Mesothelial cell of epicardium (in vitro differentiated cells): ENCODE measurements at places on chromosomes 4 and X.

GRCh38 chrX:41449131-41449530 lies 2.0 kb downstream of the NYX start:
- no peak for DNase-seq

- no peak for DNase-seq
Measured at GRCh38 chr4:107996949-107997788, 7.5 kb downstream of the HADH start.

GRCh38 chr4:10168151-10168550 lies 51.6 kb upstream of the WDR1 start:
- DNase-seq, result no peak

DNA sequence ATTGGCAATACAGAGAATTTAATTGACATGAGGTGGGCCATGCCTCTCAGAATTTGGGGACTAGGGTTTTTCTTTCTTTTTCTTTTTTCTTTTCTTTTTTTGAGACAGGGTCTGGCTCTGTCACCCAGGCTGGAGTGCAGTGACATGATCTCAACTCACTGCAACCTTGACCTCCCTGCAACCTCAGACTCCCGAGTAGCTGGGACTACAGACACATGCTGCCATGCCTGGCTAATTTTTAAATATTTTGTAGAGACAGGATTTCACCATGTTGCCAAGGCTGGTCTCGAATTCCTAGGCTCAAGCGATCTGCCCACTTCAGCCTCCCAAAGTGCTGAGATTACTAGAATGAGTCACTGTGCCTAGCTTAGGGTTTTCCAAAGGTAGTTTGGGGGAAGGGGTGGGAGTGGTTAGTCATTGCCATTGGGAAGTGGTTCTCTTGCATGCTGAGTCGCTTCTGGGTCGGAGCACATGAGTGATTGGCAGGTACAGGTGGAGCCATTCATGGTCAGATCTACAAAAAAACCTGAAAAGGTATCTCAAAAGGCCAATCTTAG lies 54.5 kb downstream of the MID2 start:
- no peak for DNase-seq

DNA sequence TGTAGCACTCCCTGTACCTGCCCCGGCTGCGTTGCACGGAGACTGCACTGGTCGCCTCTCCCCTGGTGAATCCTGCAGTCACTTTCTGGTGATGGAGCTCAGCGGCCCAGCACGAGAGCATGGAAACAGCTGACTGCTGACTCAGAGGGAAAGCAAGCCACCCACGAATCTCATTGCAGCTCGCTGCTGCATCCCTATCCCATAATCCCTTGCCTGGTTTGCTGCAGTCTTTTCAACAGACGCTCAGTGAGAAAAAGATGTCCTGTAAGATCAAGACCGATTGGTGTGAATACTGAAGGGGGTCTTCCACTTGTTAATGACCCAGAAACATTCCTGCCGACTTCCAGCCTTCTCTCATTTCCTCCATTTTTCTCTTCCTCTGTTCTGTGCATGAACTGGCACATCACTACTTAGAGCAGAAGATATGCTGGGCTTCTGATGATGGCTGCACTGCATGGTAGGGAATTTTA lies 52.9 kb downstream of the TRIM2 start:
- DNase-seq, result no peak

- DNase-seq, result no peak
Measured at GRCh38 chr4:12697970-12698369, 786.2 kb downstream of the RAB28 start.

- no peak for DNase-seq
Measured at GRCh38 chr4:147791865-147792264, 60.0 kb downstream of the ARHGAP10 start.

- DNase-seq, result no peak
Measured at GRCh38 chr4:68904786-68905185, 46.8 kb downstream of the UGT2A3 start.

- DNase-seq, result no peak
Measured at GRCh38 chr4:92099861-92100260, 203.9 kb upstream of the GRID2 start.

GRCh38 chr4:113436360-113436759 lies 325.2 kb downstream of the CAMK2D start:
- no peak for DNase-seq
